ENCODE measurements at places on chromosomes 7 and 10.

GRCh38 chr10:96586419-96587263 is at the start of gene TM9SF3:
TSS of gene TM9SF3 (minus strand) at chr10:96587012. CDS start at chr10:96586835, 177 bp downstream.
- peak; percentile 94 for DNase-seq

DNA sequence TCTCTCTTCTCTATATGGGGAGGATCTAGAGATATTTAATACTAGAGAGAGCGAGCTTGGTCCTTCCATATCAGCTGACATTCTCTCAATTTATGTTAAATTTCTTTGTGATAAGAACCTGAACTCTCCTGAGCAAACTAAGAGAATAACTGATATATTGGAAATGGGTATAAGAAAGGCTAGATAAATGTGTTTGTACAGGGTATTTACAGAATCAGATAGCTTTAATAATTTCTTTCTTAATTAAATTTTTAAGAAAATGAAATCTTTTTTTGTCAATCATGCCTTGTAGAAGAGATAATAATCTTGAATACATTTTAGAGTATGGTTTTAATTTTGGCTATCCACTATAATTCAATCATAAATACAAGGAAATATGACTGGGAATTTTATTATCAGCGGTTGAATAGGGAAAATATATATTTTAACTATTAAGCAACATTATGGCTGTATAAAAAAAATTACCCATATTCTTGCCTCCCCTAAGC is 58.7 kb downstream of the ANKIB1 start:
- no peak for DNase-seq

DNA sequence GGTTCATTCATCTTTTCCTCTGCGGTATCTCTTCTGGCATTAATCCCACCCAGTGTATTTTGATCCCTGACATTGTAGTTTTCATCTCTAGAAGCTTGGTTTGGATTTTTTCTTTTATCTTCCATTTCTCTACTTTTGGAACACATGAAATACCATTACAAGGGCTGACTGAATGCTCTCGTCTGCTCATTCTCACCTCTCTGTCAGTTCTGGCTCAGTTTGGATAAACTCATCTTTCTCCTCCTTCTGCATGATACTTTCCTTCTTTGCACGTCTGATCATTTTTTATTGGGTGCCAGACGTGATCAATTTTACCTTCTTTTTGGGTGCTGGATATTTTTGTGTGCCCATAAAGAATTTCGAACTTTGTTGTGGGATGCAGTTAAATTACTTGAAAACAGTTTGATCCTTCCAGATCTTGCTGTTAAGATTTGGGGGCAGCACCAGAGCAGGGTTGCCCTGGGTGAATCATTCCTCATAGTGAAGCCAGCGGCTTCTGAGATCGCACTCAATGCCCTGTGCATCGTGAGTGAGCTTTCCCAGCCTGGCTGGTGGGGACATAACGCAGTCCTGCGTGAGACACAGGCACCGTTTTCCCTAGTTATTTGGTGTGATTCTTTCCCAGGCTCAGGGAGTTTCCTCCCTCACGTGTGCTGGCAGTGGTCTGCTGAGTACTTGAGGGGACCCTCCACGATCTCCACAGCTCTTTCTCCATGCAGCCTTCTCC is 53.8 kb downstream of the LHPP start:
- DNase-seq: no peak

GRCh38 chr10:5945561-5946418 is 31.6 kb downstream of the IL15RA start:
- DNase-seq: peak; percentile 94
